CD4-positive, CD25-positive, alpha-beta regulatory T cell (primary cell): ENCODE measurements at places on chromosomes 7 and 10. TPM values are rescaled to one million over a fixed set of nuclear protein-coding genes. Genes with fewer than 3 reads are reported as not detected.

C10orf62 gene
- not detected for total RNA-seq

IDI2 gene
- not detected for total RNA-seq

EN2 gene
- total RNA-seq: not detected

CDHR1 gene
- 0.25 TPM for total RNA-seq

GIMAP8 gene
- total RNA-seq: 8.0 TPM
